ENCODE measurements at places on chromosomes 12 and 14.

- peak; percentile 48 for DNase-seq
Observed at GRCh38 chr14:58501214-58501816, 73.8 kb downstream of the KIAA0586 start.

DNA sequence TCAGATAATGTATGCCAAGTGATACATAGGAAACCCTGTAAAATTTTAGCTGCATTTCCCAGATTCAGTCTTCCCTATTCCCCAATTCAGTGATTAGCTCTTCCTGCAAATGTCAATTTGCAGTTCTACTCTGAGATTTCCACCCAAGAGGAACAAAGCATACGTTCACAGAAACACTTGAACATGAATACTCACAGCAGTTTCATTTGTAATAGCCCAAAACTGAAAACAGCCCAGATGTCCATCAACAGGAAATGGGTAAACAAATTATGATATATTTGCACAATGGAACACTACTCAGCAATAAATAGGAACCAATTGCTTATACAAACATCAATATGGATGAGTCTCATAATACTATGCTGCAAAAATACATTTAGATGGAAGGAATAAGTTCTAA is 194.2 kb downstream of the GXYLT1 start:
- no peak for DNase-seq

- DNase-seq = no peak
Observed at GRCh38 chr12:41344776-41345470, 156.8 kb downstream of the PDZRN4 start.

DNA sequence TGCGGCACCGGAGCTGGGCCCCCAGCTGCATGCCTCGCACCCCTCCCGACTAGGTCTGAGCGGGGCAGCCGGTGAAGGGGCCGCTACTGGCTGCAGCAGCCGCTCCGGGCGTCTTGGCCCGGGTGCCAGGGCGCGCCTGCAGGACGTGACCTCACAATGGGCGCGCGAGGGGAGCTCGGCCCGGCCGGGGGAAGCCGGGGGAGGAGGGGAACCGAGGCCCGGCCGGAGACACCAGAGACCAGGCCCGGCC is 353 bp downstream of the BAG5 start:
- DNase-seq = no peak

GRCh38 chr14:95655461-95655860 is 30.8 kb upstream of the TCL1B start:
- DNase-seq = no peak

- no peak for DNase-seq
Observed at GRCh38 chr14:72975770-72976169, 49.5 kb downstream of the DCAF4 start.

GRCh38 chr12:9867531-9867930 is 1.6 kb downstream of the CLEC2B start:
- peak; percentile 64 for DNase-seq

DNA sequence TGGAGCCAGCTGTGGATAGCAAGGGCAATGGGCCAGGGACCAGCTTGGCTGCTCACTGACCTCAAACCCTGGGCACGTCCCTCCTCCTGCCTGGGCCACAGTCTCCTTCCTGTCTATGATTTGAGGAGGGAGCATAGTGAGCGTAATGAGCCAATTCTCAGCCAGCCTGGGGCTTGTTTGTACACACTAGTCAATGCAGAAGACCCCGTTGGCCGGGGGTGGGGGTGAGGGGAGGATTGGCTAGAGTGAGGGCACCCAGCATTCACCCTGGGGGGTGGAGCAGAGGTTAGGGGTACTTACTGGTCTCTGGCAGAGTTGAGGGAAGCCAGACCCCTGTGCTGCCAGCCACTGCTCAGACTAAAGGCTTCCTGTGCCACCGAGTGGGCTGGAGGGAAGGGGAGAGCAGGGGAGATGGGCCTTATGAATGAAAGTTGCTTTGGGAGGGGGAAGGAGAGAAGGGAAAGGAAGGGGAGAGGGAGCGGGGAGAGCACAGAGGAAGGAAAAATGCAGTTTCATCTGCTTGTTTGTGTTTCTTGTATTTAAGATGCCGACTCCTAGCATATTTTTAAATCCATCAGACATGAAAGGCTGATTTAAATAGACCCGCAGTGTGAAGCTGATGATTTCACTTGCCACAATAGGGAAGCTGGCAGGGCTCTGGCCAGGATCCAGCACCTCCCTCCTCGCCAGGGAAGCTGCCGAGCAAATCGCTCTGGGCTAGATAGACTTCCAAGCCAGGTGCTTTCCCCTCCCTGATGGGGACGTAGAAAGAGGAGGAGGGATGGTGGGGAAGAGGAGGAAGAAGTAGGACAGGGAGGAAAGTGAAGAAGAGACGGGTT is 114.0 kb downstream of the PRMT8 start:
- DNase-seq = peak; percentile 21

GRCh38 chr12:53289891-53290290 is 5.5 kb upstream of the PFDN5 start:
- DNase-seq = no peak

DNA sequence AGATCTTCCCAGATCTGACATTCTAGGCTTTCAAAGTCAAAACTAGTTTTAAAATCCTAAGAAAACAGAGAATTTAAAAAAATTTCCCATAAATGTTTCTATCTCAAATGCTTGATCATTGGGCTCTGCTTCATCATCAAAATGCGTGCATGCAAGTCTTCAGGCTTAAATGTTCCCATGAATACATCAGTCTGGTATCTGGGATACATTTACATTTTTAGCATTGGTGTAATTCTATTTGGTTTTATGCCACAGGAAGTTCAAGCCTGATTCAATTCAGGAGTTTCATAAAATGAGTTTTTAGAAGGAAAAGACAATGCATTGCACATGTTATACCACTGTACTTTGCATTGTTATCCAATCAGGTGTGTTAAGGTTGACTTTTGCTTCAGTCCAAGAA is 336.4 kb downstream of the PCNX1 start:
- no peak for DNase-seq

DNA sequence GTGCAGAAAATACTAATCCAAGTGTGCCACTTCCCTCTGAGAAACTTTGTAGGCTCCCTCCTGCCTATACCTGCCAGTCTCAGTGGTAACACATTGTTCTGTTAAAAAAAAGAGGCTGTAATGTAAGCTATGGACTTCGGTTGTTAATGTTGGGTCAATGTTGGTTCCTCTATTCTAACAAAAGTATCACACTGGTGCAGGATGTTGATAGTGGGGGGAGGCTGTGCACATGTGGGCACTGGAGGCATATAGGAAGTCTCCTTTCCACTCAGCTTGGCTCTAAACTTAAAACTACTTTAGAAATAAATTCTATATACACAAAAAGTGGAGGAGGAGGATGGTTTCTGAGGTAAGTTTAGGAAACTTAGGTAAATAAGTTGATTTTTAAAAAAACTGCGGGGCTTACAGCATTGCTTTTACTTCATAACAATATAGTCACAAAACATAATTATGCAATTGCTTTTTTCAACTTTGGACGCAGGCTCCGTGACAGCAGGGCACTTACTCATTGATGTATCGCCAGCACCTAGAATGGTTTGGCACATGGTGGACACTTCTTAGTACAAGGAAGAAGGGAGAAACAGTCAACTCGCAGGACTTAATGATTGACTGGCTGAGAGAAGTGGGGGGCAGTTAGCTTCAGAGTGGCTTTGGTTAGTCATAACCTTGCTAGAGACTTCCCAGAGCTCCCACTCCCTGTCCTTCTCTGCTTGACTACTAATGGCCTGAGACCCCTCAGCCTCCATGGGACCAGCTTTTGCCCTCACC is 7.9 kb upstream of the NYNRIN start:
- DNase-seq = peak; percentile 72

DNA sequence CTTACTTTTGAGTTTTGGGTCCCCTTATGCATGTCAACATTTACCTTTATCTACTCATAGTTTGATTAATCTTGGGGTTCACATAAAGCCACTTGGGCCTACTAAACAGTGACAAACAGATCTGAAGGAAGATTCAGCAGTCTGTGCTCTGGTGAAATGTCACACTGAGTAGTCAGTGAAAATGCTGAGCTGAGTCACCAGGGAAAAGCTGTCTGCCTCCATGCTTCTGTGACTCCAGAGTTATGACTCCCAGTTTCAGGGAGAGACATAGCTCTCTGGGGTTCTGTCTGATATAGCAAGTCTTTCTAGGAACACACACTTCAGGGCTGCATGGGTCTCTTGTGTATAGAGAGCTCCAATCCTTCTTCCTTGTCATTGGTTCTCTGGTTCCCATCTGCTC is 406.3 kb upstream of the FAR2 start:
- DNase-seq = no peak

DNA sequence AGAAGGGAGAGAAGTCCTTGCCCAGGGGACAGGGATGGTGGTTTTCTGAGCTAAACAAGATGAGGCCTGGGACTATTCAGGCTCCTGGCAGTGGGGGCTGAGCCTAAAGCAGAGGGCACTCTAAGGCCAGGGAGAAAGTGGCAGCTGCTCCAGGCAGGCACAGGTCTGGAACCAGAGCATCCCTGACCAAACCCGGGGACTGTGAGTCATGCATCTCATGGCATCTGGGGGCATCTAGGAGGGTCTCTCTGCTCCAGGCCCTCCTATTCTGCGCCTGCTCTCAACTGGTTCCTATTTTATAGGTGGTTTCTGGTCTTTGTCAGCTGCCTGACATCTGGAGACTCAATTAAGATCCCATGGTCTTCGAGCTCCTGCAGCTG is 11.6 kb downstream of the KRT7 start:
- no peak for DNase-seq

DNA sequence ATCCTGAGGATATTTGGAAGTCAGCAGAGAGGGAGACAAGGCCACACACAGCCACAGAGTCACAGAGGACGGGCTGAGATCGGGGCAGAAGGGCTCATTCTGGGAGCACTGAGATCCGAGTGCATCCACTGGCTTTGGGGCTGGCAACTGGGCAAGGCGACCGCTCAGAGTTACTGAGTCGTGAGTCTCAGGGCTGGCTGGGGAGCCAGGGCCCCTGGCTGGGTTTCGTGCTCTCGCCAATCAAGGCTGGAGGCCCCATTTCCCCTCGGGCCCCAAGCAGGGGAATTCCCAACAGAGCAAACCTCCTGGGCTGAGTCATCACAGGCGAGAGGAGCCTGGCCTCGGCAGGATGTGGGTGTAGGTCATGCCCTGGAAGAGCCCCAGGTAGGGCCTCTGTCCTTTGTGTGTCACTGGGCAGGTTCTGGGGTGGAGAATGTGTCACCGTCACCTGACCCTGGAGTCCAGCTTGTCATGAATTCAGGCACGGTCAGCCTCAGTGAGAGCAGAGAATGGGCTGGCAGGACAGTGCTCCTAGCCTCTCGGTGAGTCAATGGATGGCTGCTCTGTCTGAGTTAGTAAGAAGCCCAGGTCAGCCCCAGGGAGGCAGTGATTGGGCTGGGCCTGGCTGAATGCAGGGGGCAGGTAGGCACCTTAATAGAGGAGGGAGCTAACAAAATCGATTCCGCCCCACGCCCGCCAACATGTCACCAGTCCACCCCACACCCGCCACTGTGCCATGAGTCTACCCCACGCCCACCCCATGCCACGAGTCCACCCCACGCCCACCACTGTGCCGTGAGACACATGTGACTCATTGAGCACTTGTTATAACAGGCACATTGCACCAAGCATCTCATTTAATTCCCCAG is 16.9 kb downstream of the ASB2 start:
- DNase-seq = peak; percentile 54

- DNase-seq = no peak
Observed at GRCh38 chr14:63475761-63476160, 67.4 kb downstream of the PPP2R5E start.

- no peak for DNase-seq
Observed at GRCh38 chr12:80045594-80045993, 53.7 kb upstream of the OTOGL start.

- DNase-seq = no peak
Observed at GRCh38 chr14:63290741-63291430, 27.8 kb downstream of the GPHB5 start.

DNA sequence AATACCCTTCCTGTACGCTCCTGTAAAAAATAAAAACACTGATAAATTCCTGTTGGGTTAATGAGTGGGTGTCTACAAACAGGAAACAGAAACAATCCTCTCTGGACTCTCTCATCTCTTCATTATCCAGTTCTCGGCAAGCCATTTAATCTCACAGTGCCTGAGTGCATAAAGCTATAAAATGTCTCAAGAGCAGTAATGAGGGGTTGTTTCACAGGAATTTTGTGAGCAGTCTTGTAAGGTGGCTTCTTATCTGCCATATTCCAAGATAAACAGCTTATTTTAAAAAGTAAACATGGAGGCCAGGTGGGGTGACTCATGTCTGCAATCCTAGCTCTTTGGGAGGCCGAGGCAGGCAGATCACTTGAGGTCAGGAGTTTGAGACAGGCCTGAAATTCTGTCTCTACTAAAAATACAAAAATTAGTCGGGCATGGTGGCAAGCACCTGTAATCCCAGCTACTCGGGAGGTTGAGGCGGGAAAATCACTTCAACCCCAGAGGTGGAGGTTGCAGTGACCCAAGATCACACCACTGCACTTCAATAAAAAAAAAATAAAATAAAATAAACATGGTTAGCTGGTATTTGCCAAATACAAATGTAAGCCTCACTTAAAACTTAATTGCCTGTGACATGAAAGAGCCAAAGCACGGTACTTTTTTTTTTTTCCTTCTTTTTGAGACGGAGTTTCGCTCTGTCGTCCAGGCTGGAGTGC is 54.0 kb downstream of the CLIP1 start:
- no peak for DNase-seq

- DNase-seq = no peak
Observed at GRCh38 chr12:46590991-46591703, 218.6 kb upstream of the SLC38A2 start.

DNA sequence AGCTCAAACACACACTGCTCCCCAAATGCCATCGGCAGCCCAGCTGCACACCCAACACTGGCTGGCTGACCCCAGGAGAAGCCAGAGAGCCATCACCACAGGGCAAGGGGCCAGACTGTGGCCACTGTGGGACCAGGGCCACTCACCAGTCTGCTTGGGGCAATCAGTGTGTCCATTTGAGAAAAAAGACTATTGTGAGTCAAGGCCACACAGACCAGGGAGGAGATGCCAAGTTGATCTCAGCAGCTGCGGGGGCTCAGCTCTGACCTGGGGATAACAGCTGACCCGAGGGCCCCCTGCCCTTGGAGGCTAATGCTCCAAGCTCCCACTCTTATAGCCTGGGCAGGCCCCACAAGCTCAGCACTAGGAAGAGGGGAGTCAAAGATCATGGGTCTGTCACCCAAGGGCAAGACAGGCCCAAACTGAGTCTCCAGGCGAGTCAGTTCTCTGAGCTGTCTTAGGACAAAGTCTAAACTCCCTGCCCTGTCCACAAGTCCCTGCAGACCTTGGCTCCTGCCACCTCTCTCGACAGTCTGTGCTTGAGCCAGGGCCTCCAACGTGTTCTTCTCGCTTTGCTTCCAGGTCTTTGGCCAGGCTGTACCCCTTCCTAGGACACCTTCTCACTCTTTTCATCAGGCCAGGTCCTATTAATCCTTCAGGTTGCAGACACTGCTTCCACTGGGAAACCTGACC is 30.1 kb upstream of the PNMA1 start:
- no peak for DNase-seq

- no peak for DNase-seq
Observed at GRCh38 chr14:27995691-27996090, 770.9 kb upstream of the FOXG1 start.

GRCh38 chr12:123021688-123022604 is 41.5 kb downstream of the ARL6IP4 start:
- no peak for DNase-seq

- DNase-seq = peak; percentile 89
Observed at GRCh38 chr14:75274899-75275569, 3.6 kb upstream of the FOS start.
